ENCODE measurements at places on chromosomes 3 and 15. TPM values are rescaled to one million over a fixed set of nuclear protein-coding genes. Genes with fewer than 3 reads are reported as not detected.

HCN4 gene
- polyA plus RNA-seq, result 0.13 TPM

ARRDC4 gene
- 19.5 TPM for polyA plus RNA-seq

UBAP1L gene
- 12.4 TPM for polyA plus RNA-seq

TMOD3 gene
- 68.9 TPM for polyA plus RNA-seq

RASGRF1 gene
- 26.1 TPM for polyA plus RNA-seq

SLC12A8 gene
- 1.4 TPM for polyA plus RNA-seq

BFSP2 gene
- not detected for polyA plus RNA-seq

DNA sequence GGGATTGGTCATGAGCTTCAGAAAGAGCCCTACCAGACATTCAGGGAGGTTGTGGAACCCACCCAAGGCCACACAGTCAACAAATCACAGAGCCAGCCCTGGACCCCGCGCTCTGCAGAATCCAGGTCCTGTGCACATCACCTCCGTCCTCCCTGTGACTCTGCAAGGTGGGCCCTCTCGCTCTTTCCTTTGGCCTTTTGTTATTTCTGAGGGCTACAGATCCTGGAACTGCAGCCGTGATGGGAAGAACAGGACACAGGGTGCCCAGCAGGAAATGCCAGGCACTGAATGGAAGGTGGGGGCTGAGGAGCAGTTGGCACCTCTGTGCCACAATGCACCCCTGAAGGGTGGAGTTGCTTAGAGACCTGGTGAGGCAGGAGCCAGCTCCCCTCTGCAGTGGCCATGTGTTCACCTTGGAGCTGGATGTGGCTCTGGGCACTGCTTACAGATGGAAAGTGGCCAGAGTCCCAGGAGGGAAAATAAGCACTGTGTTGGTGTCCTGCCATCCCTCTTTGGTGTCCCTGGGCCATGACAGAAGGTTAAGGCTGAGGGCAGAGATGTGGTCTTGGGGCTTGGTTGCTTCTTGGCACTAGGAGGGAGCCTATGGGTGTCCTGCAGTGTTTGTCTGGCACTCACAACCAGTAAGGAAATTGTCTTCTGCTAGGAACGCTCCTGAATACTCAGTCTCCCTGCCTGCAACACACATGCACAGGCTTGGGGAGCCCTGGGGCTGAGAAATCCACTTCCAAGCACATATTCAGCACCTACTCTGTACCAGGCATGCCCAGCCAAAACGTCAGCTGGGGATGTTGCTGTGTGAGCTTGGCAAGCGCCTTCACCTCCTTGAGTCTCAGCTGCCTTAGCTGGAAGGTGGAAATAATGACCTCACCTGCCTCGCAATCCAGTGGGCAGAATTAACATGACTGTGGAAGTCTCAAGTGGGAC is 98.0 kb upstream of the SLC6A6 start:
- no peak for DNase-seq

DNA sequence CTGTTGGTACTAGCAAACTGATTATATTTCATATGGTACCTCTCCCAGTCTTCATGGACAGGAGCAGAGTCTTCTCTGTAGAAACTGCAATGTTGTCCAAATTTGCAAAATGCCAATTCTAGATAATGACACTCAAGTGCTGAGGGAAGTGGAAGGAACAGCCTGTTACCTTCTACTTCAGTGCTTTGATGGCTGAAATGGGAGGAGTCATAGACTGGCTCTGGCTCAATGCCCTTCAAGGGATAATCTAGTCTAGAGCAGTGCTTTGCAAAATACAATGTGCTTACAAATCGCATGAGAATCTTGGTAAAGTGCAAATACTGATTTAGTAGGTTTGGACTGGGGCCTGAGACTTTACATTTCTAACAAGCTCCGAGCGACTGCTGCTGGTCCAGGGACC is 51.7 kb upstream of the ACP3 start:
- DNase-seq, result no peak

GRCh38 chr3:142963516-142964448 is at the start of gene PAQR9:
PAQR9 (minus strand) TSS chr3:142963674; CDS start chr3:142963336, 338 bp downstream.
- DNase-seq, result no peak

GRCh38 chr3:111106993-111107661 is 35.5 kb downstream of the NECTIN3 start:
- no peak for DNase-seq

DNA sequence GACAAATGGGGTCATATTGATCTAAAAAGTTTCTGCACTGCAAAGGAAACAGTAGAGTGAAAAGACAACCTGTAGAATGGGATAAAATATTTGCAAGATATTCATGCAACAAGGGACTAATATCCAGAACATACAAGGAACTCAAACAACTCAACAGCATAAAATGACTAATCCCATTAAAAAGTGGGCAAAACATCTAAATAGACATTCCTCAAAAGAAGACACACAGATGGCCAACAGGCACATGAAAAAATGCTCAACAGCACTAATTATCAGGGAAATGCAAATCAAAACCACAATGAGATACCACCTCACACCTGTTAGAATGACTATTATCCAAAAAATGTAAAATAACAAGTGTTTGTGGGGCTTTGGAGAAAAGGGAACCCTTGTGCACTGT is 8.8 kb downstream of the SLC12A8 start:
- no peak for DNase-seq

DNA sequence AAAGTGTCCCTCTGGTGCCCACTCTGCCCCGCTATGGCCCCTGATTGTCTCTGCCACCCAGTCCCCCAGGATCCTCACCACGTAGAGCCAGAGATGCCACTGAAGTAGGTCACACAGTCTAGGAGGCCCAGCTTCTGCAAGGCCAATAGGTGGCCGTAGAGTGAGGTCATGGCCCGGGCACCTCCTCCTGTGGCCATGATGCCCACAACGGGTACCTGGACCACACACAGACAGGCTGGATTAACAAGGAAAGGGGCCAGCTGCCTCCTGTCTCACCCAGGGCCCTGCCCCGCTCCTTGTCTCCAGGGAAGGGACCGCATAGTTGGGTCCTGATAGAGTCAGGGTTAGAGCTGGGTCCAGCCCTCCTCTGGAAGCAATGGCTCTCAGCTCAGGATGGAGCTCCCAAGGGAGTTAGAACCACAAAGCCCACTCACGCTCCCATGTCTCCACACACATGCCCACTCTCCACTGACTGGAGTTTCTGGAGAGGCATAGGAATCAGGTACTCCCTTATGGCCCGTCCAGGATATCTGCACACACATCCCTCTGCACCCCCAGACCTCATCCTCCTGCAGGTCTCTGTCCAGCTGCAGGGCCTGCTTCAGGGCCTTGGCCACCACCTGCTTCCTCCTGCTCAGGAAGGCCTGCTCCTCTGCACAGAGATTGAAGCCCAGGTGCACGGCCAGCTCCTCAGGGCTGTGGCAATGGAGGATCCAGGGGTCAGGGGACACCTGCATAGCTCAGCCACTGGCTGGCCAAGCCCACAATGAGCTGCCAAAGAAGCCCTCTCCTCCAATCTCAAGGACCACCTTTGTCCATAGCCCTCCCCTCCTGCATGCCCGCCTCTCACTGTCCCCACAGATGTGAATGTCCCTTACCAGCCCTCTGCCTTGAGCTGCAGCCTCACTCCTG is 13.2 kb downstream of the PLA2G4D start:
- DNase-seq, result peak; percentile 20

DNA sequence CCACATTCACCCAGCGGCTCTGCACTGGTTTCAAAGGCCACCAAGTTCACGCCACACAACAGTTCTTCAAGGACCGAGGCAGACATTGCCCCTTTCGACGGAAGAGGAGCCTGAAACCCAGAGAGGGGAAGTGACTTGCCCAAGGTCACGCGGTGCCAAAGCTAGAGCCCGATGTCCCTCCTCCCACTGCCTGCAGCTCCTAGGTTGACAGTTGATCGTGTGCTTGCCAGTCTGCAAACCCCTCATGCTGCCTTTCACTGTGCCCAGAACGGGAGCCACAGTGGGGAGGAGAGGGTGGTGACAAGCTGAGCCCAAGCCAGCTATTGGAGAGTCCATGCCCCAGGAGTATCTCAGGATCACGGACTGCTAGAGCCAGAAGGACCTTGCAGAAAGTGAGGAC is 230.9 kb downstream of the XXYLT1 start:
- no peak for DNase-seq

- DNase-seq, result no peak
These were observed 188.7 kb upstream of the TBC1D5 start for GRCh38 chr3:17931131-17931530.

DNA sequence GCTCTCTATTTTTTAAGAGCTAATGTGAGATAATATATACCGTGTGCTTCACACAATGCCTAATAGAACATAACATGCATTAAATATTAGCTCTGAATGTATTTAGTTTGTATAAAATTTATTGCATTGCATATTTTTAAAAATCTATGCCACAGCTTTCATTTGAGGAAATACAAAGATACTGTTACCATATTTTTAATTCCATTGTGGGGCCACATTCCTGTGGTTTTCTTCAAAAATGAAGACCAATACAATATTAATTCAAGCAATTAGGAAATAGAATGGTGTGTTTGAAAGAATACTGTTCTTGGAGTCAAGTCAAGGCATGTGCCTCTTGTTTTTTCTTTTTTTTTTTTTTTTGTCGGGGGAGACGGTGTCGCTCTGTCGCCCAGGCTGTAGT is 95.4 kb upstream of the CADPS start:
- DNase-seq, result no peak

GRCh38 chr15:101115786-101116680 is 135.8 kb downstream of the CHSY1 start:
- DNase-seq, result peak; percentile 83

DNA sequence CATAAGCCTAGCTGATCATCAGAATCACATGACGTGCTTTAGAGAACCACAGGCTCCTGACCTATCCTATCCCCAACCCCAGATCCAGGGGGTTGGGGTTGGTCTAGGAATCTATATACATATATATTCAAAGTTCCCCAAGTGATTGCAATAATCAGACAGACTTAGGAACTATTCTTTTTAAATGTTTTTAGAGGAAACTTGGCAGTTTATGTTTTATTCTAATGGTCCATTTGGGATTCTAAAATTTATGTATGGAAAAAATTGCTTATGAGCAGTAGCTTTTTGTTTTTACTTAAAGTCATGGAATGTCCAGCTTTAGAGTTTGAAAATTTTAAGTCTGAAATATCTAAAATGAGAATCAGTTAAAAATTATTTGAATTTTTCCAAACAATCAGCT is 22.1 kb downstream of the MFN1 start:
- DNase-seq, result no peak
